DMS79 treated with DMSO at 0.1 percent for 48 hours (cell line): ENCODE measurements at places on chromosomes 12 and 14.

GRCh38 chr12:123990511-123990910, 17.5 kb downstream of the ZNF664 start:
- DNase-seq, result no peak

DNA sequence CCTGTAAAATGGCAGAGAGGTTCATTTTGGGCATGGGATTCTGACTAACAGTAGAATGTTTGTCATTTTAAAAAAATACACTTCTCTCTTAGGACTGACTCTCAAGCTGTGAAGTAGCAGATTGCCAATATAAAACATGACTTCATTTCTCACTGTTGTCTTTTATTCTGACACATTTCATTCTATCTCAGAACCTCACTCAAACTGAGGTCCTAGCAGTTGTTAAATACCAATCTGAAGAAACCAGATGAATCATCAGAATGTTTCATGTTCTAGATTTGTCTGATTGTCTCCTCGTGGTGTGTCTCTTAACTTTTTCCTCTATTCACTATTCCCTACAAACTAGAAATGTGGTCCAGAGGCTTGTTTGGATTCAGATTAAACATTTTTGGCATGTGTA, 276.5 kb upstream of the NPAS3 start:
- no peak for DNase-seq

DNA sequence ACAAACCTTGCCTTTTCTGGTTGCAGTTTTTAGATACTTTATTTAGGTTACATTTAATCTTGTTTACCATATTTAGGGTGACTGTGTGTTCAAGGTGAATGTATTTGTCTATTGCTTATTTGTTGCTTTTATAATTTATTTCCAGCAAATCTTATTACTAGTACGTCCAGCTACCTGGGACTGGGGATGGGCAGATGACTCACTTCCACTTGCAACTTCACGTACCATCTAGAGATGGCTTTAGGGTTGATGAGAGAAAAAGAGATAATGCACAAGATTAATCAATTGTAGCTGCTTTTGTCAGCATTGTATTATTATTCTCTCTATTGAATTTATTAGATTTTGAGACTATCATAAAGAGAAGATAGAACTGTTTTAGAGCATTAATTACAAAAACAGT, 5.1 kb downstream of the MIPOL1 start:
- no peak for DNase-seq

GRCh38 chr14:101926085-101926484, 38.3 kb upstream of the DYNC1H1 start:
- DNase-seq, result no peak
